ENCODE measurements at places on chromosomes 11 and 22.

DNA sequence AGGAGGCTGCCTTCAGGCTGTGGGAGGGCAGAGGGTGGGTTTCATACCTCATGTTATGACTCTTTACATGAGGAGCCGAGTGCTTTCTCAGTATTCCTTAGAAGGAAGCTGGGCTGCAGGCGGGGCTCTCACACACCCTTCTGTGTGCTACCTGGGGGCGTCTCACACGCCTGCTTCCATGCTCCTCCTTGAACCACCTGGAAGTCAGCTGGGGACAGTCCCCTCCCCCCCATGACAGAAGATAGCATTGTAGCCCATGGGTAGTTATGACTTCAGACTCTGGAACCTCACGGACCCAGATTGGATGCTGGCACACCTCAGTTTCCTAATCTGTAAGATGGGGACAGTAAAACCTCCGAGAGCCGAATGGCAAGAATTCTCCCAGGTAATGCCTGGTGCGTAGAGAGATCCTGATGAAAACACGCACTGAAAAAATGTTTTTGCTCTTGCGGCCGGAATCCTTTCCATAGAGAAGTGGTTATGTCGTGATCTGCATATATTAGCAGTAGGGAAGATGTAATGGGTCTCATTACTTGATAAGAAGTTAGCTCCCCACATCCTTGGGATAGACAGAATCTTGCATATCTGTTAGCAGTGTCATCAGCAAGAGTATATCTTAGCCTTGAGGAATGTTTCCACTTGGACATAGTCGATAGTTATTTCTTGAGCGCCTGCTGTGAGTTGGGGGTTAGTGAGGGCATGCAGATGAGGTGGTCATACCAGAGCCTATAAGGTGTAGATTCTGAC, 4.9 kb downstream of the DAGLA start:
- no peak for DNase-seq

DNA sequence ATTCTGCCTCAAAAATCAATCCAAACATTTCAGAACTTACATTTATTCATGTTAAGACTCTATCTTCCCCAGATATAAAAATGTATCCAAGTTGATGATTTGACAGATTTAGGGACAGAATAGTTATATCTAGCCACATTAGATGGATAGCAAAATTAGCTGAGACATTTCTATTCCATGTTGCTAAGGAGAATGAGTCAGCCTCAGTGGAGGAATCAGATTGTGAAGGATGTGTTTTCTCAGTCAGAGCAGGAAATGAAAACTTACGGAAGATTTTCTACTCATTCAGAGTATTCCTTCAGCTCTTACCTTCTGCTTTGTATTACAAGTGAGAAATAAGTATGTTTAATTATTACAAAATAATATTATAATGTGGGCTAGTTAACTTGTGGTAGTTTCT, 556.3 kb upstream of the ANO3 start:
- DNase-seq: no peak

- DNase-seq: no peak
Observed at GRCh38 chr22:19062139-19062942, 59.9 kb downstream of the DGCR2 start.

DNA sequence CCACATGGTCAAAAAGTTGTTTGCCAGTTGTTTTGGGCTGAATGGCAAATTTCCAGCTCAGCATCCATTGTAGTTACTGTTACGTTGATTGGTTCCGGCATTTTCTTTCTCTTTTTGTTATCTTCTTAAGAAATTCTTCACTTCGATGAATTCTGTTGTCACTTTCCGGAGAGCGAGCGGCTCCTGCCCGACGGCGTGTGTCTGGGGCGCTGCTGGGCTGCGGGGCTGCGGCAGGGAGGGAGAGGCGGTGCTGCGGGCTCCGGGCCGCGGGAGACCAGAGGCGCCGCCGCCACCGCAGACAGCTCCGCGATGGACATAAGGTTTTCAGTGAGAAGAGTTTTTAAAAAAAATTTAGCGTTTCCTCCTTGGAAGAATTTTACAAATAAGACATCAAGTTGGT, 117.4 kb downstream of the RRM1 start:
- DNase-seq: no peak

DNA sequence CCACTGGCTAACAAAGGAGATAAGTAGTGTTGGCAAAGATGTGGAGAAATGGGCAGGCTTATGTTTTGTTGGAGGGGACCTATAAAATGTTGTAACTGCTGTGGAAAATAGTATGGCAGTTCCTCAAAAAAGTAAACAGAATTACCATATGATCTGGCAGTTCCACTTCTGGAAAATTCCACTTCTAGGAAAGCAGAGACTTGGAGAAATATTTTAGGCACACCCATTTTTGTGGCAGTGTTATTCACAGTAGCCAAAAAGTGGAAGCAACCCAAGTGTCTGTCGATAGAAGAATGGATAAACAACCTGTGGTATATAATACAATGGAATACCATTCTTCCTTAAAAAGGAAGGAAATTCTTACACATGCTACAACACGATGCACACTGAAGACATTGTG, 57.0 kb upstream of the ADORA2A start:
- no peak for DNase-seq

GRCh38 chr11:29024386-29024785, 916.2 kb downstream of the METTL15 start:
- DNase-seq: no peak

DNA sequence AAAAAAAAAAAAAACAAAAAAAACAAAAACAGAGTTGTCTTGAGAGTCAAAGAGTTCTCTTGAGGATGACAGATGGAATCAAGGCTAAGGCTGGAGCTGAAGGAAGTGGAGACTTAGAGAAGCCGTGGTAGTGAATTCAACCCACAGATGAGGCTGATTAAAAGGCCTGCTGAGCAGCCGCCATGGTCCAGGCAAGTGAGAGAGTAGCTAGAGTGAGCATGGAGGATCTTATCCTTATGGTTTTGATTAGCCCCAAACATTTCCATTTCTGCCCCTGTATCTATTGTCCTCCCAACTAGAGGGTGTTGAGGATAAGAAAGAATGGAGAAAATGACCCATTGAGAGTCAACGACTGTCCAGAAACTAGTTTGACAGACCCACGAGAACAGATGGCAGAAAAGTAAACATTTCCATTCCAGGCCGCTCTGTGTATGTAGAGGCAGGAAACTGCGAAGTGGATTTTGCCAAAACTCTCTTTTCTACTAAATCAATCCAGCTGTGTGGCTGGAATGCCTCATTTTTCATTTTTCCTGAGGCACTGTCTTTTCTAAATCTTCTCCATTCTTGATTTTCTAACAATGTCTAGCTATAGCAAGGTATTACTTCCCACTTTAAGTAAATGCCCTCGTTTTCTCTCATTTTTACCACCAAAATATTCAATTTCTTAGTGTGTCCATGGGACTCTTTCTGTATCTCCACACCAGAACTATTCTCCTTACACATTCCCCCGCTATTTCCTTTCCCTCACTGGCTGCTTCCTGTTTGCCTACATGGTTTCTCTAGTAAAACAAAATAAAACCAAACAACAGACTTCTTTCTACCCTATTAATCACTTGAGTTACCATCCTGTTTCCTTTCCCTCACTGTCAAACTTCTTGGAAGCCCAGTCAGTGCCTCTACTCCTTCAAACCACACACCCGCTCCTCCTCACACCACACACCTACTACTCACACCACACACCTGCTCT, 5.4 kb upstream of the MMP8 start:
- DNase-seq: no peak

DNA sequence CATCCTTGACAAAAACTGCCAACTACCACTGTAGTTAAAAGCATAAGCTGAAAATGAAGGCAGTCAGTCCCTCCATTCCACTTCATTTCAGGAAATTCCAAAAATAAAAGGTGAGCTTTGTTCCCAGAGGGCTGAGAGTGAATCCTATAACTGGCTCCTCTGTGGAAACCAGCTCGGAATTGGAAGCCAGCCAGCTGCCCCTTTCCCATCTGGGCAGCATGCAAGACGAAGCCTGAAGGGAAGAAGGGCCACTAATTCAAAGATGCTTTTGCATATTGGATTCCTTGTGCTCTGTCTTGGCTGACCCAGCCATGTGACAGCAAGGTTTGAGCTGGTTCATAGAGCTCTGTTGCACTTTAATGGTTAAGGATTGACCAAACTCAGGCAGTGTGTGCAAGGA, 83.4 kb downstream of the ALX4 start:
- DNase-seq: no peak

GRCh38 chr11:96396637-96397036, 6.8 kb downstream of the JRKL start:
- DNase-seq: no peak
